ENCODE measurements at places on chromosomes 2 and 18.

GRCh38 chr2:112884869-112885505 lies 26.0 kb upstream of the IL37 start:
- DNase-seq, result peak; percentile 41

DNA sequence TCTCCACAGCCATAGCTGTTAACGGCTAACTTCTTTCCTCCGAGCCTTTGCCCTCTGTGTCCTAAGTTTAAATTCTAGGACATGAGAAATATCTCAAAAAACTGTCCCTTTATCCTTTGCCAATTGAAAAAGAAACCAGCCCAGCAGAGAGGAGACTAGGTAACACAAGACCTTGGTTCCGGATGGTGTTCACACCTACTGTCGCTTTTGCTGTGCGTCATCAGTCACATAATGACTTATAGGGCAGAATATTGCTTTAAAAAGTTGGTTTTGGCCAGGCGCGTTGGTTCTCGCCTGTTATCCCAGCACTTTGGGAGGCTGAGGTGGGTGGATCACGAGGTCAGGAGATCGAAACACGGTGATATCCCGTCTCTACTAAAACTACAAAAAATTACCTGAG lies 66.2 kb downstream of the SP3 start:
- no peak for DNase-seq

DNA sequence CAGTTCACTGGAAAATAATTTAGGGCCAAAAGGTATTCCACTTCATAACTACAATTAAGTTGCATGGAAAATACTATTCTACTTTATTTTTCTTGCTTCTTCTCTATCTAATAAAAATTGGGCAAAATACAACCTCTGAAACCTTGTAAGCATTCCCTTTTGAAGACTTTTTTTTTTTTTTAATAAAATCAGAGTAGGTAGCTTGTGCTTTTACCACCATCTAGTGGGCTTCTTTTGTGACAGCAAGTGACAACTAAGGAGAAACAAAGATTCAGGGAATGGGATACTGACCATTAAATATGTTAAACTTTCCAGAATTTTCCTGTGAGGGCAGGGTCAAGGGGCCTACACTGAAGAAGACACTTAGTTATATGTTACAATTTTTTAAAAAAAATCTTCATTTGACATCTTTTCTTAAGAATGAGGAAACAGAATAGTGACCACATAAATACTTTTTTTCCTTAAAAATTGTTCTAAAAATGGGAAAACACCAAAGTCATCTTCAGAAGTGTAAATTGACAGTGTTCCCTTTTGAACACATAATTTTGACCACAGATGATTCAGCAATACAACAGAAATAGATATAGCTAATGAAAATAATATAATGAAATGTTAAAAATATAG lies 1183.2 kb upstream of the ACVR2A start:
- DNase-seq, result no peak

DNA sequence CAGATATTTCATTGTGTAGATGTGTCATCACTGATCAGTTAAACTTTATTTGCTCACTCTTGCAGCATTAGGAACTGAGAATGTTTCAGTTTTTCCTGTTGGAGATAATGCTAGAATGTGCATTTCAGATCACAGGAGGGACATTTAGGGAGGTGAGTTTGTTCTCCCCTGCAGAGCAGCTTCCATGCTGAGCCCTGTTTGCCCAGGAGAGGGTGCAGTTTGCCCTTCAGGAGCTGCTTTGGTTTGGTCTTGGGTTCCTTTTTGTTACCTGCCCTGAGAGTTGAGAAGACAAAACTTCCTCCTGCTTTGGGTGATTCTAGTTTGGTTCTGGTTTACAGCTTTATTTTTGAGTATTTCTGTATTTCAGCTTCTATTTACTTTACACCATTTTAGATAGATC lies 49.9 kb downstream of the DGKD start:
- no peak for DNase-seq

DNA sequence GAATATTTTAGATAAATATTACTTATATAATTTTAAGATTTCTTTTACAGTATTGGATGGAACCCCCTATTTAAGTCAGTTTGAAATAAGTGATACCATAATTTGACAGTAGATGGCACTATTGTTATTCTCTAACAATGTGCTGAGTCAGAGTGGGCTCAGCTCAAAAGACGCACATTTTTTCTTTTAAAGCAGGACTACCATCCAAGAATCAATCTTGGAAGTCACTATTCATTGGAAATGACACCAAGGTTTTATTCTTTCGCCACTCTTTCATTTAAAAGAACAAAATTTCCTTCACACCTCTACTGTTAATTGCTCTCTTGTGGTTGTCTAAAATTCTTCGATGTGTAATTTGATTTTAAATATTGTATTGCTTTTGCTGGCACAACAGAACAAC lies 32.6 kb upstream of the SPAG16 start:
- no peak for DNase-seq

- DNase-seq, result no peak
Measured at GRCh38 chr2:239092571-239093294, 244.8 kb downstream of the TWIST2 start.

GRCh38 chr2:56682397-56682760 lies 498.6 kb downstream of the CCDC85A start:
- DNase-seq, result no peak

DNA sequence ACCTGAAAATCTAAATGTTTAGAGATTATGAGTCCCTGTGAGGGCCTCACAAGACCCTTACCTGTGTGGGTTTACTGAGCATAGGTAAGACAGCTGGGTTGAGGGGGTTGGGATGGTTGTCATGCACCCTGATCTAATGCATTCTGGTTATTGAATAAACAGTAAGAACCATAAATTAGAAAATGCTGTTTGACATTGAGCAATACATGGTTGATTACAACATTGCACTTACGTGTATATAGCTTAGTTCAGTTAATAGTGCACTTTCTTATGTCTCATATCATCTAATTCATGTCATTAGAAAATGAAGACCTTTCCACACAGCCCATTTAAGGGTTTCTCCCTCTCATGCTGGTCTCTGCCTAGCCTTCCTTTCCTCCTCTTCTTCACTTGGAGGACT lies 253.5 kb upstream of the ATP5MC3 start:
- DNase-seq, result no peak

GRCh38 chr2:96176661-96177060 lies 31.4 kb upstream of the DUSP2 start:
- no peak for DNase-seq

DNA sequence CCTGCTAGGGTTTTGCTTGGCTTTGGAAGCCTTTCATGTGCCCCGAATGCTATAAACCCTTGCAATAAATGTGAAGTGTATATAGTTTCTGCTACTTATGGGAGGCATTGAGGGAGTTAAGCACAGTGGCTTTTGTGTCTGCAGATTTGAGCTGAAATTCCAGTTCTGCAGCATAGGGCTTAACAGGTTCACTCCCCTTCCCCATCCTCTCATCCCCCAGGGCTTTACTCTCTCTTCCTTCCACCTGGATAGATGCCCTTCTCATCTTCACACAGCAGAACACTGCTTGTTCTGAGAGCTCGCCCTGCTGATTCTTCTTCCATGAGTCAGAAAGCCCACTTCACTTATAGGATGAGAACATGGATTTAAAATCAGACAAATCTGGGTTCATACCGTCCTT lies 37.2 kb downstream of the SOX11 start:
- DNase-seq, result no peak

DNA sequence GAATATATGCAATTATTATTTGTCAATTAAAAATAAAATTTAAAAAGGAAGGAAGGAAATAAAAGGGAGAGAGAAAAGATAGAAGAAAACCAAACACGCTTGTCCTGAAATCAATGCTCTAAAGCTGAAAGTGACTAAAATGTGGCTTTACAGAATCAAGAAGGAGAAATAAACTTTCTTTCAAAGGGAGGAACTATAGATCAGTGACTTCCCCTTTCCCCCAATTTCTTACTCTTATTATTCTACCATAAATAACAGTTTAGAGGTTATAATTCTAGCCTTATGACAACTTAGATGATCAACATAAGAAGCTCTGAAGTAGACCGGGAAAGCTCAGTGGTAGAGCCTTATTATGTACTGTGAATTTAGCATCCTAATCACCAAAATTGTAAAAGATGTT lies 122.5 kb downstream of the ARHGAP15 start:
- DNase-seq, result no peak

Measured in stimulated activated CD8-positive, alpha-beta memory T cell treated with anti-CD3 and anti-CD28 coated beads, Interleukin-7, amount 100 ng/mL, for 1 hour (primary cell).